ENCODE measurements at places on chromosomes 13 and 19.

- peak; percentile 42 for DNase-seq
Observed at GRCh38 chr19:11460207-11460606, 20.6 kb downstream of the ELAVL3 start.

DNA sequence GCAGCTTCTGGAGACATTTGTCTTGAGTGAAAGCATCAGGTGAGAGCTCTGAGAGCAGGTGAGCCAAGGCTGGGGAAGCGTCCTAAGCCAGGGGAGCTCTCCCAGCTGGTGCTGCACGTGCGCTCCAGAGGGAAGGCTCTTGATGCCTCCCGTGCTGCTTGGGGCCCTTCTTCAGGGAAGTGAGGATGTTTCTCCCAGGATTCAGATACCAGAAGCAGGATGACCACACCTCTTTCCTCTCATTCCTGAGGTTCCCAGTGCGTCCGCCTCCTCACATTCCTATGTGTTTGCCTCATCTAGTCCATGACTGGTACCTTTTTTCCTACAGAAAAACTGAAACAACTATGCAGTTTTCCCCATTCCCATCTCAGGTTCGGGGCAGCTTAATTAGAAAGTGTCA lies 231.0 kb upstream of the IRS2 start:
- no peak for DNase-seq

DNA sequence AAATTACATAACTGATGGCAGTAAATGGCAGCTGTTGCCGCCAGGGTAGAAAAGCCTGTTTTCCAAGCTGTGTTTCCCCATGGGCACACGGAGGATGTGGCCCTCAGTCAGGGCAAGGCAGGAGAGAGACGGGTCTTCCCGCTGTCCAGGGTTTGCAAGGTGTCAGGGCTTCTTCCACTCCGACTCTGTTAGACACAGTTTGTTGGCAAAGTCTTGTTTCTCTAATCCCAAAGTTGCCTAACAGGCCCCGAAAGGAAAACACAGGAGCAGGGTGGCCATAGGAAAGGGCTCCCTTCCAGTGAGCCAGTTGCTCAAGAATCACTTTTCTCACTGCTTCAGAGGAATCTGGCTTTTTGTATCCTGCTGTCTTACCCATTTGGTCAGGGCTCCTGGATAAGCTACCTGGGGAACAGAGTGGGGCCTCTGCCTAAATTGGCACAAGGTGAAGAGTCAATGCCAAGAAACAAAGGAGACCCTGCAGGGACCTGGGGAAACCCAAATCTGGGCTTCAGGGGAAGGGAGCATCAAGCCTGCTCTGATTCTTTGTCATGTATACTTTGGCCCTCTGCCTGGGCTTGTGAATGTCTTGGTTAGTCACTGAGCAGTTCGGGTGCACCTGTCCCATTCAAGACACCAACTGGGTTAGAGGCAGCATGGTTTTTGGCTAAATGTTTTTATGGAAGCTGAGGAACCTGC lies 29.0 kb upstream of the CXCL17 start:
- DNase-seq, result no peak

DNA sequence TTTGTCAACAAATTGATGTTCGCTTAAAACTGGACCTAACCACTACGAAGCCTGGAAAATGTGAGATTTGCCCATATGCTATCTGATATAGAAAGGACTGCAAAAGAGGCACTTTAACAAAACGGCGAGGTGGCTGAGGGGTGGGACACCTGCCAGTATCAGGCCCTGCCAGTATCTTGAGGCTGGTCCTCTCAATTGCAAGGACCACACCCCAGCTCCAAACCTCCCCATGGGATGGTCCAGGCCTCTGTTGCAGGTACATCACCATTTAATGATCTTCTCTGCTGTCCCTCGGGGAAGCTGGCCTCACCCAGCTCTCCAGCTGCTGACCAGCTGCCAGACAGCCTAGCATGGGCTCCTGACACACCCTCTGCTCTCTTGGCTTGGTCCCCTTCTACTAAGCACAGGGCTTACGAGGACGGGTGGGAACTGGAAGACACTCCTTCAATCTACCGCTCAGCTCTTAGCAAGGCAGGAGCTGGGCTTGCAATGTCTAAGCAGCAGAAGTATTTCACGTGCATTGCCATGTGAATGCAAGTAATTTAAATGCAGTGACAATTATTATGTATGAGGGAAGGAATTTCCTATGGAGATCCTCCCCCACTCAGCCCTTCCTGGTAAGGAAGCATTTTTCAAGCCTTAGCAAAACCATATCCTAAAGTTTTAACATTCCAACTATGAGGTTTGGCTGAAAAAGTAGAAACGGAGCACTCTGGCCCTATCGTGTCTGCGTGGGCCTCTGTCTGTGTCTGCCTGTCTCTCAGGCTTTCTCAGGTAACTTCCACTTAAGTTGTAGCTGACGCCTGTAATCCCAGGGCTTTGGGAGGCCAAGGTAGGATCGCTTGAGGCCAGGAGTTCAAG lies 63.9 kb downstream of the LATS2 start:
- DNase-seq, result no peak

- DNase-seq, result no peak
Observed at GRCh38 chr13:19266979-19267378, 85.4 kb upstream of the TUBA3C start.

- no peak for DNase-seq
Observed at GRCh38 chr13:98772794-98773452, 20.5 kb upstream of the SLC15A1 start.

DNA sequence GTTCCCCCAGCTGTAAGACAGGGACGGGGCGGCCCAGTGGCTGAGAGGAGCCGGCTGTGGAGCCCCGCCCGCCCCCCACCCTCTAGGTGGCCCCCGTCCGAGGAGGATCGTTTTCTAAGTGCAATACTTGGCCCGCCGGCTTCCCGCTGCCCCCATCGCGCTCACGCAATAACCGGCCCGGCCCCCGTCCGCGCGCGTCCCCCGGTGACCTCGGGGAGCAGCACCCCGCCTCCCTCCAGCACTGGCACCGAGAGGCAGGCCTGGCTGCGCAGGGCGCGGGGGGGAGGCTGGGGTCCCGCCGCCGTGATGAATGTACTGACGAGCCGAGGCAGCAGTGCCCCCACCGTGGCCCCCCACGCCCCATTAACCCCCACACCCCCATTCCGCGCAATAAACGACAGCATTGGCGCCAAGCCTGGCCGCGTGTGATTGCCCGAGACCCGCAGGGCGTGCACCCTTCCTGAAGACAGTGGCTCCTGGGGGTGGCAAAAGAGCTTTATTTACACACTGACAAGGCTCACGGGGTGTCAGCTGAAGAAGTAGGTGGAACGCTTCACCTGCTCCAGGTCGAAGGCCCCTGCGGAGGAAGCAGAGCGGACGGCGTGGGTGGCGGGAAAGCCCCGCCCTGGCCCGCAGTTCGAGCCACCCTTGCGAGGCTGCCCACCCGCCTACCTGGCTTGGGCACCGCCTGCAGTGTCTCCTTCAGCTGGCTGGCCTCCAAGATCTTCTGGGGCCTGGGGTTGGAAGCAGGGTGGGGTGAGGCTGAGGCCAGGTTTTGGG lies 16.4 kb downstream of the POLRMT start:
- DNase-seq, result no peak

- no peak for DNase-seq
Observed at GRCh38 chr13:110042253-110042950, 256.0 kb upstream of the IRS2 start.

- no peak for DNase-seq
Observed at GRCh38 chr13:111659219-111659775, 338.9 kb downstream of the TEX29 start.

GRCh38 chr13:82713687-82714405 lies 1168.4 kb downstream of the SLITRK1 start:
- DNase-seq, result no peak

GRCh38 chr19:50321831-50322230 lies 7.3 kb downstream of the KCNC3 start:
- no peak for DNase-seq

- peak; percentile 42 for DNase-seq
Observed at GRCh38 chr19:16628984-16629691, 1.1 kb upstream of the MED26 start.

GRCh38 chr19:4009990-4010807 lies 2.7 kb downstream of the PIAS4 start:
- DNase-seq, result no peak

DNA sequence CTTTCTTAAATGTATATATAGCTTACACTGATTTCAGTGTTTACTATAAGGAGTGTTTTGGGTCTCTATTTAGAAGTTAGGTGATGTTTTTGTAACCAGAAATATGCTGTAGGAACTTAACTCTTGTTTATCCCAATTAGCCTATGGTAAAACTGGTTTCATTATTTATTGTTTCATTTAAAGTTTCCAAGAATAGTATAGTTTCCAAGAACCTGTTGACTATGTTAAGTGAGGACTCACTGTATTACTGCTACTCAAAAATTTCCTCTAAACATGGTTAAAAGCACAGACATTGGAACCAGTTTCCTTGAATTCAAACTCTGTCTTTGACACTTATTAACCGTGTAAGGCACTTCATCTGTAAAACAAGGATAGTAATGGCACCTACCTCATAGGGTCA lies 187.4 kb downstream of the RGCC start:
- DNase-seq, result no peak

- DNase-seq, result no peak
Observed at GRCh38 chr13:90415902-90416301, 931.6 kb upstream of the MIR17HG start.

DNA sequence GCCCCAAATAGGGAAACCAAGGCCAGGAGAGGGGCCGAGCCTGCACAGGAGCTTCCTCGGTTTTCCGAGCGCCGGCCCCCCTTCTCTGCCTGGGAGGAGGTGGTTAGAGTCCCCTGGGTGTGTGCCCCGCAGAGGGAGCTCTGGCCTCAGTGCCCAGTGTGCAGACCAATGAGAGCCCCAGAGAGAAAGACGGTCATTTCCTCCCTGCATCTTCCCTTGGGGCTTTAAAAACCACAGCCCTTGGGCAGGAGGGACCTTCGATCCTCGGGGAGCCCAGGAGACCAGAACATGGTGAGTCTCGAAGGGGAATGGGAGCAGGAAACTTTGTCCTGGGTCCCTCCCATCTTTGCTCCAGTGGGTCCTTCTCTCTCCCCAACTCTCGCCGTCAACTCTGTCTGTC lies at the start of gene C5AR1:
C5AR1 (plus strand) TSS at position 254 of the 400 bp plus-strand sequence; CDS start at position 289, 35 bp downstream.
- DNase-seq, result no peak

GRCh38 chr19:45847663-45848062 lies 15.3 kb downstream of the SYMPK start:
- DNase-seq, result no peak

DNA sequence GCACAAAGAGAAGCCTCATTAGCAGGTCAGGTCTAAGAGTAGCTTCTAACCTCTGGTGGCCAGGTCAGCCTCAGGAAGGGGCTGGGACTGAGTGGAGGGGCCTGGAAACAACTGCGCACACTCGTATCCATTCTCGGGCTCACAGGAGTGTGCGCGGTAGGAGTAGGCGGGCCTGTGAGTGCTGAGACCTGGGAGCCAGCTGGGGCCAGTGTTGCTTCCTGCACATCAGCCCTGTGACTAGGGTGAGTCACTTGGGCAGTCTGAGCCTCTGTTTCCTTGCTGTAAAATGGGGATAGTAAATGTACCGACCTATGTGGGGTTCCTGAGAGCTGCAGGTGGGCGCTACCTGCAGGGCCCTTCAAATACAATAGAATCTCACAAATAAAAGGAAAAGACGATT lies 26.9 kb downstream of the SIN3B start:
- DNase-seq, result no peak

GRCh38 chr19:57789288-57789687 lies 19.8 kb downstream of the ZNF586 start:
- DNase-seq, result no peak

- DNase-seq, result no peak
Observed at GRCh38 chr13:111389621-111390521, 69.4 kb downstream of the TEX29 start.

- DNase-seq, result no peak
Observed at GRCh38 chr19:50932018-50932689, 20.7 kb downstream of the KLK5 start.

- no peak for DNase-seq
Observed at GRCh38 chr19:9847087-9847671, 12.1 kb downstream of the PIN1 start.

- DNase-seq, result no peak
Observed at GRCh38 chr19:10279737-10280442, 6.9 kb upstream of the ICAM4 start.

- peak; percentile 40 for DNase-seq
Observed at GRCh38 chr19:49071860-49072547, 495 bp downstream of the KCNA7 start.

DNA sequence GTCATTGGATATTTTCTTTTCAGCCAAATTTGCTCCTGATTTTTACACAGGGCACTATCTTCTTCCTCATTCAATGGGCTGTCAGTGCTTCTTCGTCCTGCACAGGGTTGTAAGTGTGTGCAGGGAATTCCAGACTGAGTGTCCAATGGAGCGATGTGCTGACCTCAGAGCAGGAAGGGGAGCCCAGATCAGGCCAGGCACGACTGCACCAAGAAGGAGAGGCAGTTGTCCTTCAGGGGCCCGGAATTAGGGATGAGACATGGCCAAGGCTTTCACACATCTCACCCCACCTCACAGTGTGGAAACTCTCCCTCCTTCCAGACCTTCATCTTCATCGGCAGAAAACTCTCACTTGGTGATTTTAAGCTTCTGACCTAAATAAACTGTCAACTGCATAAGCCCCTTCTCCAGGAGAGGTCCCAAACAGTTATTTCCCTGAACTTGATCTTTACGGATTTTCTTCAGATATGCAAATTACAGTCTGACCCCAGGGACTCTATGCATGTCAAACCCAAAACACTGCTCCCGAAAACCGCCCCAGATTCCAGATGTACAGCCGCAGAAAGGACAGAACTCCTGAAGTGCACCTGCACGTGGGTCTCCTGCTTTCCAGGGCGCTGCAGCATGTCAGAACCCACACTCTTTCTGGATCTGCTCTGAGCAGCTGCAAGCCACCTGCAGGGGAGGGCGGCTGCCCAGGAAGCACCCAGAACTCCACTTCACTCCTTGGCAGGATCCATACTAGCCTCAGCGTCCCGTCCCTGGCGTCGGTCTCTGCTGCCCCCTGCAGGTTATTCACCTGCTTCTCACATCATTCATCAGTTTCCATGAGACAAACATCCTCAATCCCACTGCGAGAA lies 625 bp upstream of the ZNF20 start:
- DNase-seq, result peak; percentile 82

DNA sequence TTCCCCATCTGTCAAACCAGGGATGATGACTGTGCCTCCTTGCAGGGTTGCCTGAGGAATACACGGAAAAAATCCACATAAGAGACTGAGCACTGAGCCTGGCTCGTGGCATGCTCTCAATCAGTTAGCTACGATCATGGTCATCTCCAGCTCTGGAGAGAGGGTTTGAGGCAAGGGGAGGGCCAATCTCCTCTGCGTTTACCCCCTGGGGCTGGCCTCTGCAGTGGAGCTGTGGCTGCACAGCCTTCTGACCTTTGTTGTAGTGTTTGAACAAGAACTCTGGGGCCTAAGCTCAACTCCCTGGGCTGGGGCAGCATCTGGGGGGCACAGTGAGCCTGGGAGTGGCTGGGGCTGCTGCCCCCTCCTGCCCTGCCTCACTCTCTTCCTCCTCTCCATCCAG lies 5.9 kb downstream of the LRRC4B start:
- DNase-seq, result no peak

DNA sequence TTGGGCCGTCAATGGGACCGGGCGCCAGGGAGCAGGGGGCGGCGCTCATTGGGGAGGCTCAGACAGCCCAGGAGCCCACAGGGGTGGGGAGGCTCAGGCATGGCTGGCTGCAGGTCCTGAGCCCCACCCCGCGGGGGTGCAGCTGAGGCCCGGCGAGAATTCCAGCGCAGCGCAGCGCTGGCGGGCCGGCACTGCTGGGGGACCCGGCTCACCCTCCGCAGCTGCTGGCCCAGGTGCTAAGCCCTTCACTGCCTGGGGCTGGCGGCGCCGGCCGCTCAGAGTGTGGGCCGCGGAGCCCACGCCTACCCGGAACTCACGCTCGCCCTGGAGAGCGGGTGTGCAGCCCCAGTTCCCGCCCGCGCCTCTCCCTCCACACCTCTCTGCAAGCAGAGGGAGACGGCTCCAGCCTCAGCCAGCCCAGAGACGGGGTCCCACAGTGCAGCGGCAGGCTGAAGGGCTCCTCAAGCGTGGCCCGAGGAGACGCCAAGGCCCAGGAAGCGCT lies 1227.4 kb downstream of the PCDH17 start:
- no peak for DNase-seq

Data from GM20000 (cell line).